NCI-H1048 (cell line): ENCODE measurements at places on chromosomes 16 and 17.

- DNase-seq = no peak
These were observed 1.4 kb downstream of the NXPH3 start for GRCh38 chr17:49576917-49577649.

DNA sequence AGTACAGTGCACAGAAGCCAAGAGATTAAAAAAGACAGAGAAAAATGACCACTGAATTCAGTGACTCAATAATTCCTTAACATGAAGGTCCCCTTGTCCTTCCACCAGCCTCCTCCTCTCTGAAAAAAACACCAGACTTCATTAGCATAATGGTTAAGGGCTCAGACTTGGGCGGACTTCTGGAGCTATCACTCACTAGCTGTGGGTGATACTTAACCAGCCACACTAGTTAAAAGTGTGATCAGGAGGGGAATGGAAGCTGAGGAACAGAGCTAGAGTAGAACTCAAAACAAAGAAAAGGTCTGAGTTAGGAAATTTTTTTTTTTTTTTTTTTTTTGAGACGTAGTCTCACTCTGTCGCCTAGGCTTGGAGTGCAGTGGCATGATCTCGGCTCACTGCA is 23.2 kb downstream of the ZNF652 start:
- DNase-seq = no peak

- no peak for DNase-seq
These were observed 71.4 kb downstream of the MARF1 start for GRCh38 chr16:15571557-15571956.

DNA sequence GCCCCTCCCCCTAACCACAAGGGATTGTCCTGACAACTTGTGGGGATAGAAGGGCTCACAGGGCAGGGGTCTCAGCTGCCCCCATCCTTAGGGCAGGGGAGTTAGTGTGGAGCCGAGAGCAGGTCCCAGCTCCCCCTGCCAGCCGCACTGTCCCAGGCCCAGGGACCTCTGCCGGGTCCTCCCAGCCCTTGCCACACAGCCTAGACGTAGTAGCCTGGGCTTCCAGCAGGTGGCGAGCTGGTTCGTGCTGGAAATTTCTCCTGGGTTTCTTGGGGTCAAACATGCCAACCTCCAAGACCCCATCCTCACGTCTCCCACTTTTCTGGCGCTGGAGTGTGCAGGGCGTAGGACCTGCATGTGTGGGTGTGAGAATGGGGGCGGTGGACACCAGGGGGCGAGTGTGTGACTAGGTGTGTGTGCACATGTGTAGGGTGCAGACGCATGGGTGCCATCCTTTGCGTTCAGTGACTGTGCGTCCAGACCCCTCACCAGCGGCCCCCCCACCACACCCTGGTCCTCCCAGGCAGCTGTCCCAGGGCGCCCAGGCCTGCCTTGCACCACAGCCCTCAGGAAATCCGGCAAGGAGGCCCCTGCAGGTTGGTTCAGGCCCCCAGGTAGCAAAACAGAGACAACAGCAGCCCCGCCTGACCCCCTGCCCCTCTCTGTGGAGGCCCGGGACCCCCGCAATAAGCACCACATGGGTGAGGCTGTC is 29.5 kb downstream of the SBK1 start:
- DNase-seq = no peak

DNA sequence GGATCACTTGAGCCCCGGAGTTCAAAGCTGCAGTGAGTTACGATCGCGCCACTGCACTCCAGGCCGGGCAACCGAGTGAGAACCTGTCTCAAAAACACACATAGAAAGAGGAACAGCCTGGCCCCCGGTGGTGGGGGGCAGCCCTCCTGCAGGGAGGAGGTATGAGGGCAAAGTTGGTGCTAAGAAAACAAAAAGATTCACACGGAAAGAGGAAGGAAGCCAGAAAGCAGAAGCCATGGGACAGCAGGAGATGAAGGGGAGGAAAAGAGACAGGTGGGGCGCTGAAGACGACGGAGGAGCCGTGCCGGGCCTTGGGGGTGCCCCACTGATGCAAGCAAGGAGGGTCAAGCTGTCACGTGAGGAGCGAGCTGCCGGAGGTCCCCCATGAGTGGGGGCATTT is 8.2 kb upstream of the C16orf74 start:
- DNase-seq = no peak

DNA sequence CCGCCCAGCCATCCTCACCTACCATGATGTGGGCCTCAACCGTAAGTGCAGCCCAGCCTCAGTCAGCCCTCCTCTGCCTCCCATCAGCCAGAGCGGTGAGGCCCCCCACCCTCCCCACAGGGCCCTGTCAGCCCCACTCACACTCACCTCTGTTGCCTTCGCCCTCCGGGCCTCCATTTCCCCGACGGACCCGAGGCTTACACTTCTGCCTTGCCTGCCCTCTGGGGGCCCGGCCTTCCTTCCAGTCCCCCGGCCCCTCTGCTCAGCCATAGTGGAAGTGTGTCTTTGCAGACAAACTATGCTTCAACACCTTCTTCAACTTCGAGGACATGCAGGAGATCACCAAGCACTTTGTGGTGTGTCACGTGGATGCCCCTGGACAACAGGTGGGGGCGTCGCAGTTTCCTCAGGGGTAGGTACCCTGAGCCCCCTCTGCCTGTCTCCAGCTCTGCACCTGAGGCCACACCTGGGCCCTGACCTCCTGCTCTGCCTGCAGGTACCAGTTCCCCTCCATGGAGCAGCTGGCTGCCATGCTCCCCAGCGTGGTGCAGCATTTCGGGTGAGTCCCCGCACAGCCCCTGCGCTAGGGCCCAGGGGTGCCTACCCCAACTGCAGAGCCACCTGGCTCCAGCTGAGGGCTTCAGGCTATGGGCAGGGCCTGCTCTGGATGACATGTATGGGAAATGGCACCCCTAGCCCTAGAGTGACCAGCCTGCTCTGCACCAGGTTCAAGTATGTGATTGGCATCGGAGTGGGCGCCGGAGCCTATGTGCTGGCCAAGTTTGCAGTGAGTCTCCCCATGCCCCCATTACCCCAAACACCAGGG is 4.1 kb downstream of the NDRG4 start:
- no peak for DNase-seq

DNA sequence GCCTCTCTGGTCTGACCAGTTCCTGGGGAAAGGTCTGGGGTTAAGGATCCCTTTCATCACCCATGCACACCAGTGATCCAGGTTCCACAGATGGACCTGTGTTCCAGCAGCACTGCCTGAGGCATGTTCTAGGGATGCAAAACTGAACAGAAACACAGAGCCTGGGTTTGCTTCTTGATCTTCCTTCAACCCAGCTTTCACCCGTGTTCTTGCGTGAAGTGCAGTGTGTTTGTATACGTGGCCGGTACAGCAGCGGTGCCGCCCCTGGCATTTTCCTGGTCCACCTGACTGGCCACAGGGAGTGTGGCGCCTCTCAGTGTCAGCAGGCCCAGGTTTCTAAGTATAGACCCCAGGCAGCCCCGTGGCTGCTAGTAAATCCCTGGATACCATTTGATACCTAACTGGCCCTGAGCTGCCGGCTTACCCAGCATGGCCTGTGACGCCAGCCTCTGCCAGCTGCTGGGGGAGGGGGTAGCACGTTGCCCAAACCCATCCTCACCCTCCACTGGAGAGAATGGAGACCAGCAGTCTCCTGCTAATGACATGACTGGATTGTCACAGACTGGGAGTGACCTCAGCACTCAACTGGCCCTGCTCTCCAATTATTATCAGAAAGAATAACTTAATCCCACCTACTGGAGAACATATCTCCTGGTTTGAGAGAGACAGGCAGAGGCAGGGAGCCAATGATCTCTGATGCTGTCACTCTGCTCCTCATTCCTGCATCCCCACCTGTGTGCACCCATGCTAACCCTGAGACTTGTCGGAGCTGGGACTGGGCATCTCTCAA is 59.2 kb upstream of the LGALS9 start:
- no peak for DNase-seq

DNA sequence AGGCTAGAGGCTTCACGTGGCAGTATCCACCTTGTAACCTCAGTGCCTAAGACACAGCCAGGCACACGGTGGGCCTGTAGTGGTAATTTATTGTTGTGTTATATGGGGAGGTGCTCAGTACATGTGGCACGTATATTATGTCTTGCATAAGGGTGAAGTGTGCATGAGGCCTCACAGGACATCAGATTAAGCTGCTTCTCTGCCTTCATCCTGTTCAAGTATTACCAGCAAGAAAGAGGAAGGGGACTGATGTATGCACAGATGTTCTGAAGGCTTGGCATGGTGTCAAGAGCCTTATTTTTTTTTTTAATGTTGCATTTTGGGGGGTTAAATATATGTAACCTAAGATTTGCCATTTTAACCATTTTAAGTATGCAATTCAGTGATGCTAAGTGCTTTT is 71.6 kb downstream of the ABCC1 start:
- DNase-seq = no peak

- DNase-seq = no peak
These were observed 27.8 kb upstream of the TAC4 start for GRCh38 chr17:49875685-49876084.

- DNase-seq = no peak
These were observed 120.2 kb upstream of the HLF start for GRCh38 chr17:55144518-55144917.

GRCh38 chr16:22670551-22671041 is 143.4 kb upstream of the HS3ST2 start:
- no peak for DNase-seq

DNA sequence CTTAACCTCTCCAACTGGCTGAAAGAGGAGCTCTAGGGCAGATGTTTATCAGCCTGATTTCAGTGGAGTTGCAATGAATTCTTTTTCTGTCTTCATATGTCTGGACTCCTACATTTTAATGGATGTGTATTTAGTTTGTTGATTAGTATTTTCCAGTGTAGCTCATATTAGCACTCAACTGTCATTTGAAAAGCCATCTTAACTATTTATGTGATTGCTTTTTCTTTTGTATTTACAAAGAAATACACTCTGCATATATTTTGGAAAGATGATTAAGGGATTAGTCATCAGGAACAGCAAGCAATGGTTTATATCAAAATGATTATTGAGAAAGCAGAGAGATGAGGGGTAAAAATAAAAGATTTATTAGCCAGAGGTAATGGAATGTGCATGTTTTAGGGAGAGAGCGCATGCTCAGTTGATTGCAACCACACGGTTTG is 71.1 kb downstream of the WWOX start:
- no peak for DNase-seq

DNA sequence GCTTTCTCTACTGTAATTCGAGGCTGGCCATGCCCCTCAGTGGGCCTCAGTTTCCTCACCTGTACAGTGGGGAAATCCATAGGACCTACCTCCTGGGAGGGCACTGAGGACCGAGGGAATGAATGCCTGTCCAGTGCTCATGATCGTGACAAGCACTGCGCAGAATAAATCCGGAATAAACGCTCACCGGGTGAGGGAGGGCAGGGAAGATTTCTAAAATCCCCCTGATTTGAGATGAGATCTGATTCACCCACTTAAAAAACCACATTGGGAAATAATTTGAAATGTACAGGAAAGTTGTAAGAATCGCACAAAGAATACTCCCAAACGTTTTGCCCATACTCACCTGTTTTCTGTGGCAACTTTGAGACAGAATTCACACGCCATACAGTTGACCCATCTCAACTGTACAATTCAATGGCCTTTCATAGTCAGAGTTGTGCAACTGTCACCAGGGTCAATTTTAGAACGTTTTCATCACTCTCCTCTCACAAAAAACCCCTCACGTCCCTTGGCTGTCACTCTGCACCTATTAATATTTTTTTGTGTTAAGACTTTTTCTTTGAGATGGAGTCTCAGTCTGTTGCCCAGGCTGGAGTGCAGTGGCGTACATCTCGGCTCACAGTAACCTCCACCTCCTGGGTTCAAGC is 49.8 kb downstream of the IRF8 start:
- no peak for DNase-seq

GRCh38 chr16:67979955-67980678 is at the start of gene DPEP3:
DPEP3 (minus strand) TSS chr16:67980499; CDS start chr16:67980380, 119 bp downstream.
- no peak for DNase-seq

- DNase-seq = no peak
These were observed 239.2 kb downstream of the ZFHX3 start for GRCh38 chr16:72808754-72809153.

GRCh38 chr16:23728112-23728477 is 15.1 kb upstream of the ERN2 start:
- DNase-seq = no peak

- no peak for DNase-seq
These were observed 2.2 kb downstream of the PLA2G15 start for GRCh38 chr16:68247400-68247799.

GRCh38 chr16:78650339-78651074 is 551.1 kb downstream of the WWOX start:
- DNase-seq = no peak

DNA sequence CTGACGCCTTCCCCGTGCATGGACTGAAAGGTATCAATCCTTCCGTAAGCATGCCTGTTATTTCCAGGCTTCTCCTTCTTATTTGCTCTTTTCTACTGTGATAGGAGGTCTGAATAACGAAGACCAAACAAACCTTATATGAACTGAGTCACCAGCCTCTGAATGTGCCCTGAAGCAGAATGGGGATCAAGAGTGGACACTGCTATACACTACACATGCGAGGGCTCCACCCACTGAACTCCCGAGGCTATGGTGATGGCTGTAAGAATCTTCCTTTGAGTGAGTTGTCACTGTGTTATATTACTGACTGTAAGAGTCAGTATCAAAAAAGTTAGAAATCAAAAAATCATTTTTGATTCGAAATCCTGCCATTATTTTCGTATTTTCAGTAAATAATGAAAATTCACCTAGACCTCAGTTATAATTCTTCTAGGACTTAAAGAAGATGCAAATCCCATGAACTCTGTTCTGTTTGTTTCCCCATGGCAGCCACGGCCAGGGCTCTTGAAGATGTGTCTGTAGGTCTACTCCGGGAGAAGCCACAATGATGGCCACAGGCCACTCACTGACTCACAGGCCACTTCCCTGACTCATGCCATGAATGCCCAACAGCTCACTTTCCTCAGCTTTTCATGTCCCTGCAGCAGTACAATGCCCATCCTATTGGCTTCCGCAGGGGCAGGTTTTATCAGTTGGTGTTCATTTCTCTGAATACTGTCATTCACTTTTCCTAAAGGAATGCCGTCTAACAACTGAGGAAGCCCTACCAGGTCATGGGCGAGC is 54.7 kb downstream of the ZZEF1 start:
- no peak for DNase-seq

- DNase-seq = no peak
These were observed 296.2 kb downstream of the SEC14L1 start for GRCh38 chr17:77437017-77437416.

- no peak for DNase-seq
These were observed 2.8 kb upstream of the XAF1 start for GRCh38 chr17:6753006-6753445.

GRCh38 chr16:3015865-3016521 is 2.0 kb downstream of the CLDN6 start:
- no peak for DNase-seq

DNA sequence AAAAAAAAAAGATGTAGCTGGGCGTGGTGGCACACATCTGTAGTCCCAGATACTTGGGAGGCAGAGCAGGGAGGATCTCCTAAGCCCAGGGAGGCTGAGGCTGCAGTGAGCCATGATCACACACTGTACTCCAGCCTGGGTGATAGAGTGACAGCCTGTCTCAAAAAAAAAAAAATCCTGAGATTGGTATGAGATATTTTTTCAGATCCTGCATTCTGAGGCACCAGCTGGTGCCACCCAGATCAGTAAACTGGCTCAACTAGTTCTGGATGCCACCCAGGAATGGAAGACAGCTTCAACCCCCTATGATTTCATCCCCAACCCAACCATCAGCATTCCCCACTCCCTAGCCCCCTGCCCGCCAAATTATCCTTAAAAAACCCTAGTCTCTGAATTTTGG is 7.1 kb upstream of the GJC1 start:
- no peak for DNase-seq

GRCh38 chr17:57880086-57880456 is 30.2 kb upstream of the MRPS23 start:
- DNase-seq = no peak

- no peak for DNase-seq
These were observed 622 bp downstream of the TOM1L2 start for GRCh38 chr17:17971431-17972125.

- no peak for DNase-seq
These were observed 138.6 kb upstream of the SDK2 start for GRCh38 chr17:73782641-73783381.
